LHCN-M2 (cell line): ENCODE measurements at places on chromosomes 5 and 9. TPM values are rescaled to one million over a fixed set of nuclear protein-coding genes. Genes with fewer than 3 reads are reported as not detected.

DNA sequence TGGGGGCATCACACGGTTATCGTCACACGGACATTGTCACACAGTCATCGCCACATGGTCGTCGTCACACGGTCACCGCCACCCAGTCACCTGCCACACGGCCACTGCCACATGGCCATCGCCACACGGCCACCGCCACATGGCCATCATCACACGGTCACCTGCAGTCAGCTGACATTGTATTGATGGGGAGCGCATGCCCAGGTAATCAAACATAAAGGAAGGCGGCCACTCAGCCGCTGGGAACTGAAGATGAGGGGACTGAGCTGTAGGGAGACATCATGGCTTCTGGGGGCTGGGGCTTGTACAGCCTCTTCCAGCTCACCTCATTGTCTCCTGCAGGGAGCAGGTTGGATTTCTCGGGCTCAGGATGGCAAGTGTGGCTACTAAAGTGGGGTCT is 49.2 kb downstream of the MRPL36 start:
- no peak for DNase-seq

DNA sequence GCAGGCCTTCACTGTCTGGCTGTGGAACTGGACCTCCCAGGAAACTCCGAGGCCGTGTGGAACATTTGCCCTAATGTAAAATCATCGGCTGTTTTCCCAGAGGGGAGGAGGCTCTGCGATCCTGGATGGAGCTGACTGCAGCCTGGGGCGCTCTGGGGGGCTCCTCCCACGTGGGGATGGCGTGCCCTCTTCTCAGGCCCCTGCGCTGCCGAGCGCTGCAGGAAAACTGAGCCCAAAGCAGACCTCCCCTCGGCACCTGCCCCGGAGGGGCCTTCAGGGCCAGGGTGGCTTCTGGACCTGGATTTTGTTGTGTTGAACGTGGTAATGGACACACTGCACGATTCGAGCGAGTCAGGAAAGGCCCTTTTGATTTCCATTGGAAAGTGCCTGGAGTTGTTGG is 23.9 kb downstream of the HNRNPH1 start:
- no peak for DNase-seq

DNA sequence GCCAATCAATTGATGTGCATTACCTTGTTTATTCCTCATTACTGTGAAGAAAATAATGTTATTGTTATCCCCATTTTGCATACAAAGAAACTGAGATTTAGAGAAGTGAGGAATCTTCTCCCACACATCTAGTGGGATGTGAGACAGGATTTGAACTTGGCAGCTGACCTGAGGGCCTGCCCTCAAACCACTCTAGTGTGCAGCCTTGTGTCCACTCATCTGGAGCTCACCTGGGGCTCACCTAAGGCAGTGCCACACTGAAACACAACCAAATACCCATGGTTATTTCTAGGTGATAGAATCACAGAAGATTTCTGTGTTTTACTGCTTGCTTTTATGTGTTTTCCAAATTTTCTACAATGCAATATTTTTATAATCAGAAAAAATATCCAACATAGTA is 94.7 kb upstream of the SAP30L start:
- no peak for DNase-seq

- DNase-seq, result peak; percentile 42
Observed at GRCh38 chr5:109239456-109239855, 170.3 kb downstream of the PJA2 start.

- DNase-seq, result no peak
Observed at GRCh38 chr5:76404223-76405211, 1.4 kb downstream of the IQGAP2 start.

- no peak for DNase-seq
Observed at GRCh38 chr5:57317341-57317740, 143.5 kb downstream of the GPBP1 start.

GRCh38 chr9:91896513-91897121 is 53.4 kb downstream of the ROR2 start:
- DNase-seq, result no peak

MAML1 gene
- 10.0 and 11.7 TPM in 2 replicates for total RNA-seq

DNA sequence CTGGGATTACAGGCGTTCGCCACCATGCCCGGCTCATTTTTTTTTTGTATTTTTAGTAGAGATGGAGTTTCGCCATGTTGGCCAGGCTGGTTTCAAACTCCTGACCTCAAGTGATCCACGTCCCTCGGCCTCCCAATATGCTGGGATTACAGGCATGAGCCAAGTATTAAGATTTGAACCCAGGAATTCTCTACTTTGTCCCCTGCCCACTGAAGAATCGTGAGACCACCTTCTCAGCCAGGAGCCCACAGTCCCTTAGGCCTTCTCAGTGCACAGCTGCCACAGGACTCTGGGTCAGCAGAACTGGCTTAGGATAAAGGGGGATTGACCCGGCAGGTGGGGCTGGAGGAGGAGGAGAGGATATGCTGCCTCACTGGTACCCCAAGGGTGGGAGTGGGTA is 13.4 kb downstream of the OLFML2A start:
- no peak for DNase-seq

- no peak for DNase-seq
Observed at GRCh38 chr5:177368869-177369644, 11.3 kb downstream of the RGS14 start.

DNA sequence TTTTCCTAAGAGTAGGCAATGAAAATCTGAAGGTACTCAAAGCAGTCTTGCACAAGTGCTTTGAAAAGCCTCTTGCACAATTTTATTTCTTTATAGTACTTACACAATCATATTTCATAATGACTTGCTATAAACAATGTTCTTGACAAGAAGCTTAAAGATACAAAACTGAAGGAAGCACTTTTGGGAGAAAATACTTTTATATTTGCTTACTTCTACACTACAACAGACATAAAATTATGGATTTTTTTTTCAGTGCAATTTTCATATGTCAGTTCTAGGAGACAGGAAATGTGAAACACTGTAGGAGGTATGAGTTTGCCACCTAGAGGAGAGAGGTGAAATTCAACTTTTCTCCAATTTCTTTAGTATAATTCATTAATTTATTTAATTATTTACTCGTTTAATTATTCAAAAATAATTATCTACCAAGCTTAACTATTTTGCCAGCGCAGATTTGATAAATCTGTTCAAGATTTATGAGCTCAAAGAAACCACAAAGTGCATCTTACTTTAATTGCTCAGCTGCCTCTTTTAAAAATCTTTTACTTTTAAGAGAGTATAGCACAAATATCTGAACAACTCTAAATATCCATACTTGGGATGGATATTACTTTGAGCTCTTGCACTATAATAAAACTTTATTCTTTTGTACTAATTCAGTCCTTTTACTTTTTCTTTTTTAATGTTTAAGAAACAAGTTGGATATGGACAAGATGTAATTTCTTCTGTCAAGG is 29.0 kb upstream of the CDKN2B start:
- peak; percentile 62 for DNase-seq

ROR2 gene
- total RNA-seq, result not detected in 2 replicates
